ENCODE measurements at places on chromosomes 5 and 9.

DNA sequence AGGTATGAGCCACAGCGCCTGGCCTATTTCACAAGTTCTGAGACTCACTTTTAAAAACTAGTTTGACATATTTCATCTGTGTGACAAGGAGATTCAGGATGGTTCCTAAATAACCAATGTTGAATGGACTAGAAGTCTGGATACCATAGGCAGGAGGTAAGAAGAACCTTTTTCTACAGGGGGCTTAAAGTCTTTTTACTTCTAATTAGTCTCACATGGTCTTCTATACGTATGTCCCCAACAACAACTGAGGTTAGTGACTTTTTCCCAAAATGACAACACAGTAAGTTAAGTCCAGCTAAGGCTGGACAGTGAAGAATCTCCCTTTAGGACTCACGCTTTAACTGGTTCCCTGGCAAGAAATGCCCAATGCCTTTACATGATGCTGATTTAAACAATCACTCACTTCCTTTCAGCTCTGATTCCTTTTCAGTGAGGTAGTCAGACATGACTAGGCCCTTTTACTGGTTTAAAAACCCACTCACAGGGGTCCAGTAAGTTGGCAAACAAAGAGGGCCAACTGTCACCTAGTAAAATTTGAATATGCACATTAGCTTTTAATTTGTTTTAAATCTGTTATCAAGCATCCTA is 12.1 kb upstream of the HAUS6 start:
- no peak for DNase-seq

DNA sequence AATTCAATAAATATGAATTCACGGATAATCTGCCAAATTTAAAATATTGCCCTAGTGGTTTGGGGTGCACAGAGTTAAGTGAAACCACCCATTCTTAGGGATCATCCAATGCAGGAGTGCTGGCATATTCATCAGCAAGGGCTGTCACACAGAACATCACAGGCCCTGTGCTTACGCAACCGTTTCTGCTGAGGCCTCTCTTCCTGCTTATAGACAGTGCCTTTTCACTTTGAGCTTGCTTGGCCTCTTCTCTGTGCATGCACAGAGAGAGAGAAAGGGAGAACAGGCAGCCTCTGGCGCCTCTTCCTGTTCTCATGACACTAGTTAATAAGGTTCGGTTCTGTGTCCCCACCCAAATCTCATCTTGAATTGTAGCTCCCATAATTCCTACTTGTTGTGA is 366.3 kb downstream of the ICE1 start:
- no peak for DNase-seq

DNA sequence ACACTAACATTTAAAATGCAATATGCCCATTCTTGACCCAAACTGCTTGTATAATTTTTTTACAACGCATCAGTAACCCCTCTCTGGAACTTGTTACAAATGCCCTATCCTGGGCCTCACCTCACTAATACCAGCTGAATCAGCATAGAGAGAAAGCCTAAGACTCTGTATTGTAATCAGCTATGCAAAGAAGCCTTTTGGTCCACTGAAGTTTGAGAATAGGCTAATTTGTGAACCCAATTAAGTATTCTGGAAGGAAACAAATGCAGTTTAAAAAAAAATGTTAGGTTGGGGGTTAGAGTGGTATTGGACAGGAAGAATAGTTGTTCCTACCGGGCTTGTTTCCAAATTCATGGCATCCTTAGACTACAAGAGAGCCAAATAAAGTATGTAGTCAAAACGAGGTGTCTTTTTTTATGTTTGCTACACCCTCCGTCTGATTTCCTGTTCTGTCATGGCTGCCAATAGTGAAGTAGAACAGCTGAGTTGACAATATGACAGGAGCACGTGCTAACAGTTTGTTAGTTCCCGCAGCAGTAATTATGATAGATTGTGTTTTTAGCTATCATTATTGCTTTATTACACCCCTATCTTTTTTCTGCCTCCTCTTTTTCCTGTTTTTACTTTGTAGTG is 1048.7 kb upstream of the NUDT12 start:
- DNase-seq = no peak

- DNase-seq = no peak
Measured at GRCh38 chr5:41967401-41967800, 42.3 kb downstream of the FBXO4 start.

- DNase-seq = no peak
Measured at GRCh38 chr5:55817030-55817429, 34.1 kb upstream of the IL31RA start.

DNA sequence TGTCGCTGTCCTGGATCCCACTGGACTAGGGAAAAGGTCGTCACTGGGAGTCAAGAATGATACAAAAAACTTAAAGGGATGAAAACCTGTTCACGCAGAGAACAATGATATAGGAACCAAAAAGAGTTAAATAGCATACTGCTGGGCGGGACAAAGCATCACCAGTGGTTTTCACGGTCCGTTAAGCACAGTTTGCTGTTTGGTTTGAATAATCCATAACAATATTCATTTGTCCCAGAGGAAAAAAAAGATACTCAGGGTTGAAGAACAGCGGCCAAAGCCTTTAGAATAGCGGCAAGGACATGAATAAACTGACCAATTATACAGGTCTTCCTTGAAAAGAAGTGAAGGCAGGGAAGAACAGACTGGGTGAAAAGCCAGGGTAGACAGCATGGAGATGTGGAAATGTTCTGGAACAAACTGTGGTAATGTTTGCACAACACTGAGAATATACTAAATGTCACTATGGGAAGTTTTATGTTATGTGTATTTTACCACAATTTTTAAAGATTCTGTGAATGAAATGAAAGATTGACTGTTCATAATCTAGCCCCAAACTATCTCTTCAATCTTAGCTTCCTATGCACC is 60.8 kb downstream of the MTMR12 start:
- no peak for DNase-seq

GRCh38 chr9:123867034-123867433 is 62.9 kb downstream of the DENND1A start:
- DNase-seq = no peak

DNA sequence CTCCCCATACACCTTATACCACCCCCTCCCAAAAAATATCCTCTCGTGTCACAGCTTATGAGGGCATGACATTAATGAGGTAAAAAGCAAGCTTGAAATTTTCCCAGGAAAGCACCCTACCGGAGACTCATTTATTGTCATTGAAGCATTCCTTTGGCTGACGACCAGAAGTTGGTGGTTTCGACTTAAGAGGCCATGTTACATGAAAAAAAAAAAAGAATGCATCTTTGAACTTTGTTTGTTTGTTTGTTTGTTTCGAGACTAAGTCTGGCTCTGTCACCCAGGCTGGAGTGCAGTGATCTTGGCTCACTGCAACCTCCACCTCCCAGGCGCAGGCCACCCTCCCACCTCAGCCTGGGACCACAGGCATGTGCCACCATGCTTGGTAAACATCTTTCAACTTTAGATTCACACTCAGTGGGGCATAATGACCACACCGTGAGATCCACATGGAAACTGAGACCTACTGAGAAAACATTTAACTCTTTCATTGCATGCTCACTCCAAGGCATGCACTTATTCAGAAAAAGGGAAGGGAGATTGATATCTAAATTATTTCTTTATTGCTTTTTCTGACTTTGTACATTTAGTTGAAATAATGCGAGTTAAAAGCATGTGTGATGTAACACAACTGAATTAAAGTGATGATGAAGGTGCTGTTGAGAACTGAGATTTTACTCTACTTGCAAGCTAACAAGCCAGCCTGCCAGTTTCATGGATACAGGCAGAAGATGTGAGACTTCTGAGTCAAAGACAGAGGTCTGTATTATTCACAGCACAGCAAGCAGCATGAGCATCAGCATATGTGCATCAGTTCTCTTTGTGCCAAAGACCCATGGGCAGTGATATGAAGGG is 5.1 kb upstream of the RAB14 start:
- DNase-seq = no peak

DNA sequence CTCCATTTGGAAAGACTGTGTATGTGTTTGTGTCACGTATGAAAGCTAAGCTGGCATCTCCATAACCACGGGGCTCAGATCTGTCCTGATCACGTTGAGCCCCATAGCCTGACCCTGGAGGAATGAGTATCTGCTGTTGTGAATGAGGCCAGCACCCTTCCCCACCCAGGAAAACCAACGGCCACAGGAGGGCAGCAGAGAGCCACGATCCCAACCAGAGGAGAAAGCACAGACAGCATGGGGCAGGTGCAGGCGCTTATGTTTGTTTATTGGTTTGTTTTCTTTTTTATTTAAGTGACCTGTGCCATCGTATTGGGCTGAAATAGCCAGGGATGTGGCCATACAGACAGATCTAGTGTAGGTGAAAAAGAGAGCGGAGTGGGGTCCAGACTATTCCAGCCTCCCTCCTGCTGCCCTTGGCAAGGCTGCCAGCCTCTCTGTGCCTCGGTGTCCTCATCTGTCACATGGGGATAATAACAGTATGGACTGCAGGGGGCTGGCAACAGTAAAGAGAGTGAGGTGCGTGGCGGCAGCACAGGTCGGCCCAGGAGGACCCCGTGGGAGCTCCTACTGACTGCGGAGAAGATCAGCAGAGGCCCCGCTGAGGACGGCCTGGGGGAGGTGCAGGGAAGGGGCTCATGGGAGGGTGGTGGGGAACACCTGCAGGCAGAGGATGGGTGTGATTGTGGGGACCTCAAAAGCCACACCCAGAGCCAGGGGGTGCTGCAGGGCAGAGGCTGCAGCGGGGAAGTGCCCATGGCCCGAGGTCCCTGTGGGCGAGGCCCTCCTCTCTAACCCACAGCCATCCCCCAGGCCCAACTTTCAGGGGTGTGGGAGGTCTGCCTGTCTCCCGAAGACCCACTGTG is 12.1 kb downstream of the OR2V2 start:
- peak; percentile 61 for DNase-seq

GRCh38 chr9:132077881-132078698 is 1.6 kb downstream of the MED27 start:
- DNase-seq = no peak

- DNase-seq = no peak
Measured at GRCh38 chr9:125752070-125752628, 5.0 kb downstream of the PBX3 start.

DNA sequence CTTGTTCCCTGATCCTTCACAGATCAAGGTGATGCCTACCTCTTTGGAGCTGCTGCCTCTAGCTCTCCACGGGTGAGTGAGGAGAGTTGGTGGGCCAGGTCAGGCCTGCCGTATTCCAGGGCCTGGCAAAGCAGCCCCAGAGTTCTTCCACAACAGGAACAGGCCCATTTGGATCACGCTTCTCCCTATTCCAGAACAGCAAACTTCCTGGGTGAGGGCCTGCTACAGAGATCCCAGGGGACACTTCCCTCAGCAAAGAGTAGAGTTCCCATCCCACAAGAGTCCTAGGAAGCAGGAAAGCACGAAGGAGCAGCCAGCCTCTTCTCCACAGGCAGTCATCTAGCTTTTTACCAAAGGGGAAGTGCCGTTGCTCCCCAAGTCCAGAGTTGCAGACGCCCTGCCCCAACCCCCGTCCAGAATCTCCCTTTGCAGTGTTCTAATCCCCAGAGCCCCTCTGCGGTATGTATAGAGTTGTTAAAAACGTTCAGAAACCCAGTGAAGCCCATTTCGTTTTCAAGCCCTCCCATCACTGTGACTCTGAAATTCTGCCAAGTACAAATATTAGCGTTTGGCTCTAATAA is 9.3 kb upstream of the DNAJB5 start:
- no peak for DNase-seq

DNA sequence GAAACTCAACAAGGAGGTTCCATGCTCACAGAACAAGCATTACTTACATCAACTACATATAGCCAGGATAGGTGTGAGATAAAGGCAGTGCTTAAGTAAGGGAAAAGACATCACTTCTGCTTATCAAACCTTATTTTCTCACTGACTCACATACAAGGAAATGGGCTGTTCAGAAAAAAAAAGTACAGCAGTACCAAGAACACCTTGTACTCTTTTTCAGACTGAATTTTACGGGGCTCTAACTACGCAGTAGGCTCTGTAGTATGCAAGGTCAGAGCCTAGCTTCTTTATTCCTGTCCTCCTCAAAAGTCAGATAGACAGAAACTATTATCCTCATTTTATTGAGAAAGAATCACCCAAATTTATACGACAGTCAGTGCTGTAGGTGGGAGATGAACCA is 5.8 kb downstream of the PSMB7 start:
- DNase-seq = no peak

GRCh38 chr5:136146201-136146600 is 13.6 kb downstream of the SMAD5 start:
- no peak for DNase-seq

DNA sequence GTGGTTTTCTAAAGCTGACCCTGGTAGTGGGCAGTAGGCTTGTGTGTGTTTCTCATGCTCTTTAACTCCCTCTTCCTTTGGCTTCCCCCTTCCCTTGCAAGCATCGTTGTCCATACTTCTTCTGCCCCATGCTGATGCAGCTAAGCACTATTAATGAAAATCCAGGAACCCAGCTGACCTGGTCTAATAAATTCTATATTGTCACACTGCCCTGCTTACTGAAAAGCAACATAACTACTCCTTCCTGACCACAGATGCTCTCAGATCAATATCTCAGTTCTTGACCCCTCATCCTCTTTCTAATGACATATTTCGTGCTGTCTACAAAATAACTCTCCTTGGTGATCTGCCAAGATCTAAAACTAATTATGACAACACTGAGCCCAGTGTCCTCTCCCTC is 405.5 kb downstream of the EFNA5 start:
- no peak for DNase-seq

- DNase-seq = no peak
Measured at GRCh38 chr5:3033033-3033755, 281.7 kb upstream of the IRX2 start.

DNA sequence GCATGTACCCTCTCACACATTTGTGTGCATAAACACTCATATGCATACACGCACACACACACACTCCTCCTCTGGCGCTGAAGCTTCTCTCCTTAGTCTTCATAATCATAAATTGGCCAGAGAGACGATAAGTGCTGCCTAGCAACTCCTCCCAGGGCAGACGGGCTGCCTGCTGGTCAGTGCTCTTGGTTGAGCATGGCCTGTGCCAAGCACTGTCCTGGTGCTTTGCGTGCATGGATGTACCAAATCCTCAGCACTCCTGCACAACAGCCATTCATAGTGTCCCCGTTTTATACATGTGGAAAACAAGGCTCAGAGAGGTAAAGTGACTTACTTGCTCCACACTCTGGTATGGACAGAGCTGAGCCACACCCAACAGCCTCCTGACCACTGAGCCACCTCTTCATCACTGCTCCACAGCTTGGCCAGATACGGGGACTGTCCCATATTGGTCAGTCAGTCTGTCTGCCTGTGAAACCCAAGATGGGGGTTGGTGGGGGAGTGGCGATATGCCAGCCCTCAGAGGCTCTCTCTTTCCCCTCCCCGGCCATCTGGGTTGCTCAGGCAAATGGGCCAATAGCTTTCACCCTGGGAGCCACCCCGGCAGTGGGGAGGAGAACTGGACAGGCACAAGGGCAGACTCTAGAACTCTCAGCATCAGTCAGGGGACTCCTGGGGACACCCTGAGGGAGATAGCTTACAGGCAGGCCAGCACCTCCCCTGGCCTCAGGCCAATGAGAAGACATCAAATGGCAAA is 64.3 kb upstream of the GARNL3 start:
- no peak for DNase-seq
